ENCODE measurements at places on chromosomes 2 and 18.
A peak's percentile ranks its signal among the peaks of the same experiment; 100 is the strongest.

DNA sequence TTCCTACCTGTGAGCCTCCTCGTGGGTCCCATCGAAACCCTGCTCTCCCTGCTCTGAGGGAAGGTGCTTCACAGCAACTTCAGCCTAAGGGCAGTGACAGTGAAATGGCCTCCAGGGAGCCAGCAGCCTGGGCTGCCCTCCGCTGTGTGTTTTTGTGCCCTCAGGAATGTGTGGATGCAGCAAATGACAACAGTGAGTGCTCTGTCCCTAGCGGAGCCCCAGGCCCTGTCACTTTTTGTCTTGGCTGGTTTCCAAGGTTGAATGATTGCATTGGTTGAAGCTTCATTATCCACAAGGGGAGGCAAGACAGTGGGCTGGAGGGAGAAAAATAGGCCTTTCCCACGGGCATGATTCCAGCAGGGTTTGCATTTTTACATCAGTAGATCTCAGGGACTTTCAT, 42.9 kb downstream of the STON1 start:
- no peak for DNase-seq

DNA sequence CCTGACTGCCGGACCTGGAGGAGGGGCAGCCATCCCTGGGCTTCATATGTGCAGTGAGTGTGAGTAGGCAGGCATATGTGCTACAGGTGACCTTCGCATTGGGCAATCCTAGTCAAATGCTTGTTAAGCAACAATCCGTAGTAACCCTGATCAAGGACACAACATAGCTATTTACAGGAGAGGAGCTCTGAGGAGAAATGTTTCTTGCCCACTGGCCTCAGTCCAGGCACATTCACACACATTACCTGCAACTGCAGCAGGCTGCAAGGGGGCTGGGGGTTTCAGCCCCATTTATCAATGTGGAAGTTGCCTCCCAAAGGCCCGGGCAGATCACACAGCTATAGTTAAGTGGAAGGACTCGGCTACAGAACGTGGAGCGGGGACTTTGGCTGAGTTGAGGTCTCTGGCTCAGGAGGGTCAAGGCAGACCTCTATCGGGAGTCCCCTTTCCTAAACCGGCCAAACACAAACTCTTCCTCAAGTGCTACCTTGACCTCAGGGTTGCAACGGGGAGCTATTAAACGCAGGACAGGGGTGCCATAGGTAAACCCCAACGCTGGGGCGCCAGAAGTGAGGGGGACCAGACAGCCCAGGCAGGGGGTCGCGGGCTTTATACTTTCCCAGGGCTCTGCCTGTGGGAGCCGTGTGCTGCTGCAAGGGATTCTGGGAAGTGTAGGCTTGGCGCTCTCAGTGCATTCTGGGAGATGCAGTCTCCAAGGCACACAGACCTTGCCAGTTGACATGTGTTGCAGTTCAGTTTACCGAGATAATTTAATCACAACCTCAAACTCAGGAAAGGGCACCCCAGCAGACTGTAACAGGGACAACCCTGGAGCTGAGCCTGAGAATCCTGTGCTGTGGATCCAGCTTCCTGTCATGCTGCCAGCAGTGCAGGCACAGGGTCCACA, 9.4 kb downstream of the KHK start:
- DNase-seq: peak; percentile 49

DNA sequence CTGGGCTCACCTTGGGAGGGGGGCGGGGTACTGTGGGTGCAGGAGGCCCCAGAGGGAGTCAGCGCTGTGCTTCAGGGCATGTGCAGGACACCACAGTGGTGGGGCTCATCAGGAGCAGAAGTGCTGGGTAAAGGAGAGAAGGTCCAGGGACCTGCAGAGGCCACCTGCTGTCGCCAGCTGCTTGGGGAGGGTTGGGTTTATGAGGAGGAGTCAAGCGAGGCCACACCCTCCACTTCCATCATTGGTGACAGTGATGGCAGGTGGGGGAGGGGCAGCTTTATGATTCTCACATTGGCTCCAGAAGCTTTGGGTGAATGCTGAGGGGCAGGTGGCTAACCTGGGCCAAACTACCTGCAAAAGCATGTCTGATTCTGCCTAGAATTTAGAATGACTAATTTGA, 392.6 kb downstream of the HRH4 start:
- no peak for DNase-seq

DNA sequence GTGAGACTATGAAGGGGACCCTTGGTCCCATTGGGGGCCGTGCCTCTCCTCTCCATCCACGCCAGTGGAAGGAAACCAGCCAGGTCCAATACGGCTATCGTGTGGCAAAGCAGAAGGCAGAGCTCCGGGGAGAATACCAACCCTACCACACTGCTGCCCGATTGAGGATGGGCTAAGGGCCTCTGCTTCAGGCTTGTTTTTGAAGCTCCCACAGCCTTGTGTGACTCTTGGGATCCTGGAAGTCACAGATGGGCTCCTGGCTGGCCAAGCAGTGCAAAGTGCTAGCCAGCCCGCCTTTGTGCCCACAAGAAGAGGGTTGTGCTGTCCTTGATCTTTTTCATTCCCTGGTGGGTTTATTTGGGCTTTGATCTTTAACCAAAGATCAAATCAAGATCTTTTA, 70.6 kb upstream of the ID2 start:
- no peak for DNase-seq

- DNase-seq: no peak
Observed at GRCh38 chr2:215624423-215624829, 188.6 kb upstream of the FN1 start.

DNA sequence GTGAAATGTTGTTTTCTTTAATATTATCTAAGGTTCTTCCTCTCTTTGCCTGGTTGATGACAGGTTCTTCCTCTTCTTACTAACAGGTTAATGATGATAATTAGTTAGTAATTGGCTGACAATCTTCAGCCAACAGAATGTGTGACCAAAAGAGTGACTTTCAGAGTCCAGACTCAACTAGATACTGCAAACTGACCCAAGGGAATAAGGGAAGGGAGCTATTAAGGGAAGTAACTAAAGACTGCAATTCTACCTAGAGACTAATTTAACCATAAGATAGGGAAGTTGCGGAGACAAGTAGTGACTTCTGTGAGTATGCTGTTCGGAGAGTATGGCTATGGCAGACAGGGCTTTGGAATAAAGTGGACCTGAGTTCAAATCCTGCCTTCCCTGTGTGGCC, 127.3 kb upstream of the TACR1 start:
- DNase-seq: no peak

DNA sequence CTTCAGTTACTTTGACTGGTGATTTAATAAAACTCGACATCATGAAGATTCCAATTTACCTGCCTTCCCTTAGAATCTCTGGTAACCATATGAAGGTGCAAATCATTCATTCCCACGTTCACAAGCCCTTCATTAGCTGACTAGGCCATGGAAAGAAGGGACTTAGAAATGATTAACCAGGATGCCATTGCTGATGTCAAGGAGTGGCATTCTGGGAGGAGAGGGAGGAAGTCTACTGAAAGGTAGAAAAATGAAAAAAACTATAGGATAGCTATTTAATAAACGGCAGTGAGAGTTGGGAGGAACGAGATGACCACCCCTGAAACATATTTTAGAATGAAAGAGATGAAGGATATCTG, 1.4 kb downstream of the ATIC start:
- no peak for DNase-seq

GRCh38 chr18:13616041-13616440, 110.3 kb downstream of the FAM210A start:
- DNase-seq: no peak

- peak; percentile 5 for DNase-seq
Observed at GRCh38 chr18:39701839-39702238, 2136.2 kb upstream of the CELF4 start.

- DNase-seq: no peak
Observed at GRCh38 chr2:193774166-193774565, 1579.4 kb upstream of the TMEFF2 start.

DNA sequence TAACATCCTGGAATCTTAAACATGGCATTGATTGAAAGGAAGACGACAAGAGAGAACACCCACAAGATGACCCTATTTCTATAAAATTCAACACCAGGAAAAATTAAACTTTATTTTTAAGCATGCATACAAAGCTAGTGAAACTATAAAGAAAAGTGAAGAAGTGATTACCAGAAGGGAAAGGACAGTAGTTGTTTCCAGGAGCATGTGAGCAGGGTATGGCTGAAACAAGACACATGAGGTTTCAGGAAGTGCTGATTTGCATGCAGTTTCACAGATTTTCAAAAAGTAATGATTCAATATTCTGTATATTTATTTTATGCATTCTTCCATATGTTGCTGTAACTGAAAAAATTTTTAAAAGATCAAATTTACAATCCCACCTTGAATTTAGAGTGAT, 24.6 kb upstream of the DAW1 start:
- no peak for DNase-seq

DNA sequence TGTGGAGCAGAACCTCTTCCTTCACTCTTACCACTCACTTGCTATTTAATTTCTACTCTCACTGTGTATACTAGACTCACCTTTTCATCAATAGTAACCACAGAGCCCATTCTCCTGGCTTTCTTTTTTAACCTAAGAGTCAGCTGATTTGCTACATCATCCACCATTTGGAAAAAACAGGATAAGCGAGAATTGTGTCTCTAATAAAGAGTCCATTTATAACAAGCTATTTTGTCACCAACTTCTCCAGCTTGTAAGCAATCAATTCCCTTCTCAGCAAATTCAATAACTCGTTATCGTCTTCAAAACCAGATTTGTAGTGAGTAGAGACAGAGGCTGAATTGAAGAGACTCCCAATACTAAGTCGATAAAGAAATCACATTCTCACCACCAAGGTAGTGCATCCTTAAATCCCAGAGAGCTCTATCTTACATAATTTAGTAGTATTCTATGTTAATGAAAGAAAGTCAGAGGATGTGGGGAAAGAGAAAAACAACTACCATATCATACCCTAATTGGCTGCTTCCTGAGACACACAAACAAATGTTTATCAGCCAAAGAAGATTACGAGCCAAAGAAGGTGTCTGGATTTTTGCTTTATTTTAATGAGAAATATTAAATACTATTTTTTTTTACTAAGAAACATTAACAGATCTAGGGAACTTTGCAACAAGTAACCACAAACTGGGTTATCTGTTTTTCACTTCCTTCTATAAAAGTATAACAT, 52.5 kb upstream of the SPTBN1 start:
- no peak for DNase-seq

- DNase-seq: no peak
Observed at GRCh38 chr18:389658-390357, 110.7 kb downstream of the COLEC12 start.

- no peak for DNase-seq
Observed at GRCh38 chr2:95391641-95392310, 10.7 kb upstream of the FAHD2A start.

DNA sequence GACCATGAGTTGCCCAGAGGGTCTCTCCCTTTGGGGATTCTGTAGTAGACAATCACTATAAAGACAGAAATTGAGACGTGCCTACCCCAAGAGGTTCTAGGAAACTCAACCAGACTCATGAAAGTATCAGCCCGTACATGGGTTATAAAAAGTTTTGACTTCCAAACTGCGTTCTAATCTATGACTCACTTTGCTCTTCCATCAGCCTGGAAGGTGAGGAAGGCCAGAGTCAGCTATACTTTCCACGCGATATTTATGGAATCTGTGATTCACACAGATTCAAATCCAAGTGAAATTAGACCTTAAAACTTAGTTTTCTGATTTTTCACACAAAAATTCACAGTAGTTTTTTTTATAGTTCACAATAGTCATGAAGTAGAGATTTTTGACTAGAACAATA, 7.7 kb upstream of the LYPD1 start:
- DNase-seq: no peak

GRCh38 chr18:36514778-36515177, 217.3 kb downstream of the FHOD3 start:
- no peak for DNase-seq

- no peak for DNase-seq
Observed at GRCh38 chr18:49843778-49844625, 30.7 kb upstream of the ACAA2 start.

DNA sequence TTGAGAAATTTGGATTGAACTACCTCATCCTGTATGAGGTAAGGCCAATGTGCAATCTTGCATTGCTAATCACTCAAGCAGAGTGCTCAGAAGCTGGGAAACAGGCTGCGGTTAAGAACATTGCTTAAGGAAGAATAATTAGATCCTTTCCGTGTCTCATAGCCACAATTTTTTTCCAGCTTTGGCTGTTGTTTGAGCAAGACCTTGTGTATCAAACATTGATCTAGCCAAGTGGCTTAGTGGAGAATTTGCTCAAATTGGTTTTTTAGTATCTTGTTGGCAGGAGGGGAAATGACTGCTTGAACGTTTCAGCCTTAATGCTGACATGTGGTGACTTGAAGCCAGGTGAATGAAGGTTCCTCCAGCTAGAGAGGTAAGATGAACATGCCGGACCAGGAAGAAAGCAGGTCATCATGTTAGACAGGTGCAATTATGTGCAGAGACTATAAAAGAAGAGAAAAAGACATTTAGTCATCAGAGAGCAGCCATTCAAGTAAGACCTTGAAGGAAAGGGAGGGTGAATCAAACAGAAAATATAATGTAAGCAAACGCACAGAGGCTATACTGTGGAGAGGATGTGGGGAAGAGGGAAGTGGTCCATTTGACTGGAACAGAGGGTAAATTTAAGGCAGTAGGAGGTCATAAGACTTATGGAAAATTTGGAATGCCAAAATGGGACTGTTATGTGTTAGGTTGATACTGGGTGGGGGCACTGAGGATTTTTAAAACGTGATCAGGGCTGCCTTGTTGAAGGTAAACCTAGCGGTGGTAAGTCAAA, 98.9 kb upstream of the CYP1B1 start:
- no peak for DNase-seq

DNA sequence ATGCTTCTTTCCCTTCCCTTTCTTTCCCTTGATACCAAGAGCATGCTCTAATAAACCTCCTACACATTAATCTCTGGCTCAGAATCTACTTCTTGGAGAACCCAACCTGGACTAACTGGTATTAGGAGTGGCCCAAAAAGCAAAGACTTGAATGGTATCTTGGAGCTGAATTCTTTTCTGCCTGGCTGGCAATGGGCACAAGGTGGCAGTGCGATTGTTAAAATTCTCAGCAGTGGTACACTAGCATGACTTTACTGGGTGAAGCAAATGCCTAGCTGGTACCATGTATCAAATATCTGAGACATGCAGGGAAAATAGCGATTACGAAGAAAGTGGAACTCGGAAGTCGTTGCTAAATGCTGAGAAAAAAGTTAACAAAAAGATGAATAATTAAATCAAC, 376.1 kb downstream of the XIRP2 start:
- DNase-seq: peak; percentile 43

DNA sequence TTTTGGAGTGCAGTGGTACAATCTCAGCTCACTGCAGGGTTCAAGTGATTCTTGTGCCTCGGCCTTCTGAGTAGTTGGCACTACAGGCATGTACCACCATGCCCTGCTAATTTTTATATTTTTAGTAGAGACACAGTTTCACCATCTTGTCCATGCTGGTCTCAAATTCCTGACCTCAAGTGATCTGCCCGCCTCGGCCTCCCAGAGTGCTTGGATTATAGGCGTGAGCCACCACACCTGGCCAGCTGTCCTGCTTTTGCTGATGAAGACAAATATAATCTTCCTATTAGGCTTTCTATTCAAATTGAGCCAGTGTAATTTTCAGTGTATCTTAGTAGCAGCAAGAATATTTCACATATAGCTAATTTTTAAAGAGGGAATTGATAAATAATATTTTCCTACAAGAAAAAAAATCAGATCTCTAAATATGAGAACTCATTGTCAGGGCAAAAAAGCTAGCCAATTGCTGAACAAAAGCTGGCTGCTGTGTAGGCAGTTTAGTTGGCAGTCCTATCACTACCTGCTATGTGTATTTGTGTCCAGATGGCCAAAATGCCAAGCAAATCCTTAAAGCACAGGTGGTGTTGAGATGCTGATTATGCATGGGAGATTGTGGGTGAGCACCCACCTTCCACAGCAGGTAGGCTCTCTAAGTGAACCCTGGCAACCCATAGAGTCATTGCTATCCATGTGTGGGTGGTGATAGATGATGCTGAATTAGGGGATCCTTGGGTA, 60.8 kb upstream of the STAM2 start:
- DNase-seq: no peak

All from Calu3 (cell line).